Ureter (tissue), 1 donor: ENCODE measurements at places on chromosomes 2 and 18. TPM values are rescaled to one million over a fixed set of nuclear protein-coding genes. Genes with fewer than 3 reads are reported as not detected.

Gene ACMSD
- total RNA-seq = not detected

Gene AGFG1
- total RNA-seq = 80.5 TPM

Gene PKDCC
- 60.4 TPM for total RNA-seq

Gene ANO7
- 1.4 TPM for total RNA-seq

Gene ADI1
- total RNA-seq = 42.0 TPM

DNA sequence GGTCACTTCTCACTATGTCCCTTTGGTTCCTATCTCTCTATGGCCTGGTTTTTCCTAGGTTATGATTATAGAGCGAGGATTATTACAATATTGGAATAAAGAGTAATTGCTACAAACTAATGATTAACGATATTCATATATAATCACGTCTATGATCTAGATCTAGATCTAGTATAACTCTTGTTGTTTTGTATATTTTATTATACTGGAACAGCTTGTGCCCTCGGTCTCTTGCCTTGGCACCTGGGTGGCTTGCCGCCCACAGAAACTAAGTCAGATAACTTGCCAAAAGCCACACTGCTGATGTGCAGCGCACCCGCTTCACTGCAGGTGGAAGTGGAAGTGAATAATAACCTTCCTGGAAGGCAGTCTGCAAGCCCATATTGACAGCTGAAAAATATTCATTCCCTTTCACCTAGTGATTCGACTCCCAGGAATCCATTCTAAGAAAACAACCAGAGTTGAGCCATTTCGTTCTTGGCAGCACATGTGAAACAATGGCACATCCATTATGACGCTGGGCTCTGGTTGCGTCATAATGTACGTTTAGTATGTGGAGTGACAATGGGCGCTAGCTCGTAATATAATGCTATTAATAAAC, 725 bp upstream of the ANKRD53 start:
- DNase-seq = no peak

DNA sequence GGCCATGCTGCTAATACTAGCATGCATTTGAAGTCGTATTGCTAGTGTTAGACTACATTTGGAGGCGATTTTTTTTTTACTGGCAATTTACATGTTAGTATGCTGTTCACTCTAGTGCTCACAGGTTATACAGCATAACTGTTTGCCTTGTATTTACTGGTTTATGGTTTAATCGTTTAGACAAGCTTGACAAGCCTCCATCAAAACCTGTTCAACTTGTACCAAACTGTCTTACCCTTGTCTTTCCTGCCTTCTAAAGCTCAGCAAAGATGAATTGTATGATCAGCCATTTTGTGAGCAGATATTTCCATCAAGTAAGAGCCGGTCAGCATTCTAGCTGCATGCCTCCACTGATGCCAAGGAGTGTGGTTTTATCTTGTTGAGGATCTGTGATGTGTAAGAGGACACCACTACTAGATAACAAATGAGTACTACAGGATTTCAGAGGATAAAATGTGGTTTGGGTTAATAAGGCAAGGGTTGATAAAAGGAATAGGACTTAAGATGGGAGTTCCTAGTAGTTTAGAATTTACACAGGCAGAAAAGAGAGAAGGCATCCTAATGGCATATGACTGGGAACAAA, 68.4 kb upstream of the ITM2C start:
- no peak for DNase-seq

DNA sequence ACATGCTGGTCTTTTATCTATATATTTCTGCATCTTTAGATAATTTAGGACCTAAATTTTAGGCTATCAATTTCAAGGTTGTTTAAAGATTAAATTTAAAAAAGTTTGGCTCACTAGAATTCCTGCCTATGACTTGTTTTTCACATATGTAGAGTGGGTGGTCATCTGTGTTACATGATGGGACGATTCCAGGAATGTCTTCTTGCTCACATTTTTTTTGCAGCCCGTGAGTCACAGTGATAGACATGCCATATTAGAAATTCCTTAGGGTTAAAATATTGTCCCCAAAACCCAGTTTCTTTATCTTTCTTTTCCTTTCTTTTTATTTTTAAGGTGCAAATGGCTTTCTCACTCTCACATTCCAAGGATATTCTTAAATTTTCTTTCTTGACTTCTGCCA, 652.0 kb downstream of the PLCL1 start:
- DNase-seq = no peak

DNA sequence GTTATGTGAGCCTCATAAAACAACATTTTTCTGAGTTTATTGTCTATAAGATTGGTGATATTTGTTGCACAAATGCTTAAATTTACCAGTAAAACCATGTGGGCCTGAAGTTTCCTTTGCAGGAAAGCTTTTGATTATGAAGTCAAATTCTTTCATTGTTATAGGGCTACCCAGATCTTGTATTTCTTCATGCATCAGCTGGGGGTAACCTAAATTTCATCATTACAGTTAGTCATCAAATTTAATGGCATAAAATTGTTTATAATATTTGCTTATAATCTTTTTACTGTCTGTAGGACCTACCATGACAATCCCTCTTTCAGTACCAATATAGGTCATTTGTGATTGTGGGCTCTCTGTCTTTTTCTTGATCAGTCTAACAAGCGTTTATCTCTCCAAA, 47.8 kb downstream of the SMAD2 start:
- no peak for DNase-seq

GRCh38 chr2:187459256-187459655, 11.2 kb upstream of the CALCRL start:
- no peak for DNase-seq

DNA sequence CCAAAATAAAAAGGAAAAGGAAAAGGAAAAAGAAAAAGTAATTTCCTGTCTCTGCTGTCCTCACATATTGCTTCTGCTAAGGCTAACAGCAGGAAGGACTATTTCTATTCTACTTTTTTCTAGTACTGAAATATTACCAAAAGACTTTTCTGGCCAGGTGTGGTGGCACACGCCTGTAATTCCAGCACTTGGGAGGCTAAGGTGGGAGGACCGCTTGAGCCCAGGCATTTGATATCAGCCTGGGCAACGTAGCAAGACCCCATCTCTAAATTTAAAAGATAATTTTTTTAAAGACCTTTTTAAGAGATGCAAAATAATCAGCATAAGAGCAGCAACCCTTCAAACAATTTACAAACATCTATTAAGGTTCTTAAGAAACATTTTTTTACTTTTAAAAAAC, 31.2 kb downstream of the FASTKD1 start:
- no peak for DNase-seq

GRCh38 chr2:113056521-113056920, 2.5 kb upstream of the IL36RN start:
- no peak for DNase-seq

DNA sequence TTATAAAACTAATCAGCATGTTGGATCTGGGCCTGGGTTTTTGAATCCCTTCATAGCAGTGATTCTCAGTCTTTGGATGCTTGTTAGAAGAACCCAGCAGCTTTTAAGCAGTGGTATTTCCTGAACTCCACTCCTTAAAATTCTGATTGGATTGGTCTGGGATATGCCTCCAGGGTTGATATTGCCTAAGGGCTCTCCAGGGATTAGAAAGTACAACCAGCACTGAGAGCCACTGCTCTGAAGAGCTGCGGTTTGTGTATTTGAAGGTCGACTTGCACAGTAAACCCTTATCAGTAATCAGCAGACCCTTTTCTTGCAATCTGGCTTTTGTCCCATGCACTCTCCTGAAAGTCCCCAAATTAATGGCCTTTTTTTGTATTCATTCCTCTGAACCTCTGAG, 17.0 kb upstream of the RBMS1 start:
- DNase-seq = no peak
